ENCODE measurements at places on chromosomes 7 and 10. TPM values are rescaled to one million over a fixed set of nuclear protein-coding genes. Genes with fewer than 3 reads are reported as not detected.

DNA sequence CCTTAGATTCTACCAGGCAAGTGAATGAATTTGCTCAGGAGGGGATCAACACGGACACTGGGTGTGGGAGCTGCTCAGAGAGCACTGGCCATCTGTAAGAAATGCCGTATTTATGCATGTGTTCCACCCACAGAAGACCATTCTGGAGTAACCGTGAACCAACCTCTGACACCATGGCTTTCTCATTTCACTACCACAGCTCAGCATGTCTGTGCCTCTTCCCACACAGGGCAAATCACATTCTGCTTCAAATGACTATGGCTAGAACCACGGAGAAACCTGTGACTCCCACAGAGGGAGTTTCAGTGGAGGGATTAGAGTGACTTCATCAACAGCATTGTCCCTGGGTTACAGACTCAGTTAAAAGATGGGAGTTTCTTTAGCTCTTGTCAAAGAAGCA lies 893.4 kb downstream of the XPNPEP1 start:
- DNase-seq: no peak

DNA sequence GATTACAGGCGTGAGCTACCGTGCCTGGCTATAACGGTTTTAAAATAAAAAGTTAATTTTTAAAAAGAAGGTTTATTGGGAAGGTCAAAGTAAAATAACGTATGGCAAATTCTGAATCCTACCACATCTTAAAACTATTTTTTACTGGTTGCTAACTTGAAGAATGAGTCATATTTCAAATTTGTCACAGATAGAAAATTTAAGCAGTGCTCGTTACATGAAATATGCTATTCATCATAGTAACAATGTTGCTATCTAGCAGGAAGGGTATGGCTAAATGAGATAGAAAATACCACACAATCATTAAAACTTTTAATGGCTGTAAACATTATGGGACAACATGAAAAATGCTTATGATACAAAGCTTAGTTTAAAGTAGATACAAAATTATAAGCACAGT lies 500.5 kb downstream of the PHTF2 start:
- no peak for DNase-seq

- no peak for DNase-seq
Observed at GRCh38 chr10:36038316-36038955, 396.3 kb upstream of the FZD8 start.

GRCh38 chr10:128221117-128221516 lies 94.9 kb upstream of the MKI67 start:
- no peak for DNase-seq

KLF14 gene
- not detected for total RNA-seq

FAM204A gene
- total RNA-seq: 45.4 TPM
